ENCODE measurements at places on chromosomes 2 and 18.

- DNase-seq, result no peak
These were observed 61.3 kb downstream of the IRS1 start for GRCh38 chr2:226738191-226738820.

GRCh38 chr2:51165534-51166260 is 133.8 kb upstream of the NRXN1 start:
- no peak for DNase-seq

- DNase-seq, result no peak
These were observed 179.9 kb upstream of the NCKAP5 start for GRCh38 chr2:133748007-133748700.

DNA sequence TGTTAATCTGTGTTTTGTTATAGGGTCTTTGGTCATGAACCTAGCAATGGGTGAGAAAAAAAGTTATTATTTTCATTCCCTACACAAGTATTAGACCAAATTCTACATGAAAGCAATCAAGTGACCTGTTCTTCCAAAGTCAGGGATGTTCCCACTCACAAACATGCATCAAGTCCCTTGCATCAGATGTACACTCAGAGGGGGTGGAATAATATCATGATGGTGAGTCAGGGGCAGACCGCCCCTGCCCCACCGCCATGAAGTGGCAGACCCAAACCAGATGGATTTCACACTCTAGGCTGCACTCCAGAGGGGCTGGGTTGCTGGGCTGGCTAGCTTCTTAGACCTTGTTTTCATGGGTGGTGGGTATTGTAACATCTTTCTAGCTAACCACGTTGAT is 91.4 kb downstream of the ACAA2 start:
- no peak for DNase-seq

- no peak for DNase-seq
These were observed 6.7 kb downstream of the CHMP3 start for GRCh38 chr2:86556508-86556907.

DNA sequence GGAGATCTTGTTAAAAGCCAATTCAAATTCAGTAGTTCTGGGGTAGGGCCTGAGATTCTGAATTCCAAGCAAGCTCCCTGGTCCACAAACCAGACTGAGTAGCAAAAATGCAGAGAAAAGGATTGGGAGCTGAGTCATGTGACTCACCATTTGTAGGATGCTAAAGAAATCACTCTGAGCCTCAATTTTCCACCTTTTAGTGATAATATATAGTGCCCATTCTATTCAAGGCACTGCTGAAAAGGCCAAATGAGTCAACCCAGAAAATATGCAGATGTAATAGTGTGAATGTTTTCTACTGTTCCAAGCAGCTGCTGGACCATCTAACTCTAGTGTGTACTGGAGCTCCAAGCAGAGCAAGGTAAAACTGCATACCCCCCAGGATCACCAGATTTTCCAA is 47.2 kb downstream of the SLC14A2 start:
- DNase-seq, result no peak

- no peak for DNase-seq
These were observed 67.5 kb upstream of the FOSL2 start for GRCh38 chr2:28325173-28325566.

GRCh38 chr18:10153924-10154752 is 240.3 kb downstream of the VAPA start:
- no peak for DNase-seq

GRCh38 chr2:207437524-207438143 is 92.1 kb upstream of the CREB1 start:
- DNase-seq, result no peak

DNA sequence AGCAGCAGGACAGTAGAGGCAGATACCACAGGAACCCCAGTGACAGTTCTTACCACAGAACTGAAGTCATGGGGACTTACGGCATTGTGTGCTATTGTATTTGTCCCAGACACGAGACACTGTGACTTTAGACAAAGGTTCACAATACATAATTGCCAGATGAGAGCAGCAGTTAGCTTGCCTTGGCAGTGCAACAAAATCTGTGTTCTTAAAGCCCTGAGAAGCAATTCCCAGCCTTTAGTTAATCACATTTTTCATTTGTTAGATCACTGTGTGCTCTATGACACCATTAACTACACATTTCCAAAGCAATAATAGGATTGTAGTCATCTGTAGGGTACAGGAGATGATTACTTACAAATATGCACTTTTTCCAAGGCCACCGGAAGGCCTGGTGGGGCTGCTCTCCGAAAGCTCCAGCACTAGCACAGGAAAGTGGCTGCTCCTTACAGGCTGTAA is 97.5 kb upstream of the LDLRAD4 start:
- DNase-seq, result no peak

- DNase-seq, result no peak
These were observed 1282.4 kb upstream of the PIK3C3 start for GRCh38 chr18:40672590-40672989.

DNA sequence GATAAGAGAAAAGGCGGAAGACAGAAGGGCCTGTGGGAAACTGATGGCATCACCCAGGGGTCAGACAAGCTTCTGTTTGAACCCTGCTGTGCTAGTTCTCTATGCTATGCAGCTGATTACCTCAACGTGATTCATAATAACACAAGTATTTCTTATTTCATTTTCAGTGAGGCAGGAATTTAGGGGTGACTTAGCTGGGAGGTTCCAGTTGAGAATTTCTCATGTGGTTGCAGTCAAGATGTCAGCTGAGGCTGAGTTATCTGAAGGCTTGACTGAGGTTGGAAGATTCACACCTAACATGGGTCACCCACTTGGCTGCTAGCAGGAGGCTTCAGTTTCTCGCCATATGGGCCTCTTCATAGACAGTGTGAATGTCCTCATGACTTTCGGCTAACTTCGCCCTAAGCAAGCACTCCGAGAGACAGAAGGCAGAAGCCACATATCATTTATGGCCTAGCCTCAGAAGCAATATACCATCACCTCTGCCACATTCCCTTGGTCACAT is 34.0 kb upstream of the TMEM131 start:
- no peak for DNase-seq

All from activated T-cell treated with anti-CD3 and anti-CD28 coated beads for 24 hours (primary cell).